ENCODE measurements at places on chromosomes 6 and 20.

GRCh38 chr20:62193079-62194025 is 10.5 kb downstream of the MTG2 start:
- no peak for DNase-seq

GRCh38 chr6:90429713-90430112 is 133.1 kb upstream of the BACH2 start:
- DNase-seq = no peak

DNA sequence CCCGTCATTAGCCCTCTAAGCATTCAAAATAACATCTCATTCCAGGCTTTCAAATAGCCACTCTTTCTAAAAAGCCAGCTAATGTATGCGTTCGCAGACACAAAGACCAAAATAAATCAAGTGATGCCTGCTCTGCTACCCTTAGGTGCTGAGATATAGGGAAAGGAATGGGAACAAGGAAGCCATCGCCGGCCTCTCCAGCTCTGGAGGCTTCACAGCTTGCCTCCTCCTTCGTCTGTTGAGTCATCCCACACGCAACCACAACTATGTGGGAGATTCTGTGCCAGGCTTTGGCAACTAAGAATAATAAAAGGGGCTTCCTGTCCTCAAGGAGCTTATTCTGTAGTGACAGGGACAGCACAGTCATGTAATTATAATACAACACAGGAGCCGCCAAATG is 27.3 kb upstream of the SLC22A23 start:
- DNase-seq = peak; percentile 72

DNA sequence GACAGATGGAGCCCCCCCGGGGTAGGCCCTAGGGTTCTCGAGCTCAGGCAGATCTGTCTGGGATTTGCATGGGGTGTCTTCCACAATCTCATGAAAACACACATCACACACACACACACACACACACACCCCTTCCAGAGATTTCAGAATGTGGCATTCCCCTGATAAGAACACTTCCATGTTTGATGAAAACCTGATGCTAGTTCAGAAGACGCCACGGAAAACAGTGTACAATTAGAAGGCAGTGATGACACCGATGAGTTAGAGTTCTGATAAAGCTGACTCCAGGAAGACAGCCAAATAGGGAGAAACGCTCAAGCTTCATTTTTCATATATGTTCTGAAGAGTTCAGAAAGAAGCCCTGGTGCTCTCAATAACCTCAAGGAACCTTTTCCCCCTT is 438.7 kb upstream of the JARID2 start:
- DNase-seq = no peak

DNA sequence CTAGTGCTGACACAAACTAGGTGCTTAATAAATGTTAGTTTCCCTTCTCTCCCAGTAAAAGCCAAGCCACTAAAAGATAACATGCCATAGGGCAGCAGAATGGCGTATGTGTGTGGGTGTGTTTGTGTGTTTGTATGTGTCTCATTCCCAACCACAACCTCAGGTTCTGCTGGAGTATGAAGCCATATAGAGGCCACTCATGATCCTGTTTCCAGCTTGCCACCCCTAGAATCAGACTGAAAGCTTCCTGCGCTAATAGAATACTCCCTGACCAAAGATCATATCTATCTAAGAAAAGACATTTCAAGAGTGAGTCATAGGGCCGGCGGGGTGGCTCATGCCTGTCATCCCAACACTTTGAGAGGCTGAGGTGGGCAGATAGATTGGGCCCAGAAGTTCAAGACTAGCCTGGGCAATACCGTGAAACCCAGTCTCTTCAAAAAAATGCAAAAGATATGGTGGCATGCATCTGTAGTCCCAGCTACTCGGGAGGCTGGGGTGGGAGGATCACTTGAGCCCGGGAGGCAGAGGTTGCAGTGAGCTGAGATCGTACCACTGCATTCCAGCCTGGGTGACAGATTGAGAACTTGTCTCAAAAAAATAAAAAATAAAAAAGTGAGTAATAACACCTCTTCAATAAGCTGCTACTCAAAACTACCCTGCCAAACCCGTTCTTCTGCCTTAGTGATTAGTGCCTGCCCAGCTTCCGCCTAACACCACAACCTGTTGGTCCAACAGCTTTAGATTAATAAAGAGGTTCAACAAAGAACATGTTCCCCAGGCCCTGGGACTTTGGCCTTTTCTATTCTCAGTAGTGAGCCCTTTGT is 11.8 kb upstream of the SNRPC start:
- peak; percentile 57 for DNase-seq

- DNase-seq = no peak
Observed at GRCh38 chr6:116695401-116695800, 14.4 kb downstream of the KPNA5 start.

- no peak for DNase-seq
Observed at GRCh38 chr20:36653456-36653855, 7.5 kb upstream of the SLA2 start.

All from NCI-H226 (cell line).